ENCODE measurements at places on chromosomes 6 and 20. TPM values are rescaled to one million over a fixed set of nuclear protein-coding genes. Genes with fewer than 3 reads are reported as not detected.

GRCh38 chr6:106966229-106966628, 8.3 kb downstream of the CD24 start:
- DNase-seq, result no peak

GRCh38 chr20:47317127-47317895, 39.2 kb downstream of the ZMYND8 start:
- peak; percentile 69 for DNase-seq

GRCh38 chr6:43454696-43455530, 435 bp downstream of the DLK2 start:
- peak; percentile 75 for DNase-seq

- DNase-seq, result no peak
These were observed 708.4 kb downstream of the CD109 start for GRCh38 chr6:74404366-74404765.

- peak; percentile 22 for DNase-seq
These were observed 43.4 kb upstream of the CDYL start for GRCh38 chr6:4732691-4733315.

DNA sequence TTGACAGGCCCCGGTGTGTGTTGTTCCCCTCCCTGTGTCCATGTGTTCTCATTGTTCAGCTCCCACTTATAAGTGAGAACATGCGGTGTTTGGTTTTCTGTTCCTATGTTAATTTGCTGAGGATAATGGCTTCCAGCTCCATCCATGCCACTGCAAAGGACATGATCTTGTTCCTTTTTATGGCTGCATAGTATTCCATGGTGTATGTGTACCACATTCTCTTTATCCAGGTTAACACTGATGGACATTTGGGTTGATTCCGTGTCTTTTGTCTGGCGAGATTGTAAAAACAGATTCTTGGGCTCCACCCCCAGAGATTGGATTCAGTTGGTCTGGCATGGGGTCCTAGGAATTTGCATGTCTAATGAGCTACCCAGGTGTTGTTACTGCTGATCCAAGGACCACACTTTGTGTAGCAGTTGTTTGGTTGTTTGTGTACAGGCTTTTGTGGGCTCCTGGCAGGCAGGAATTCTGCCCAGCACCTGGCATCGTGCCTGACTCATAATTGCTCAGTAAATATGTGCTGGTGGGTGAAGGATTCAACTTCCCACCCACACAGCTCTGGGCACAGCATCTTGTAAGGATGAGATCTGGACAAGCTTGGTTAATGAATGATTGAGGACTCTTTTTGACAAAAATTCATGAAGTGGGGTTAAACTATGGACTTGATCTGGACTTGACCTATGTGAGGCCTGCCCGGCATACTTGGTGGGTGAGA, 5.2 kb downstream of the TOX2 start:
- no peak for DNase-seq

GRCh38 chr6:158467923-158468322, 92.0 kb upstream of the TMEM181 start:
- no peak for DNase-seq

DNA sequence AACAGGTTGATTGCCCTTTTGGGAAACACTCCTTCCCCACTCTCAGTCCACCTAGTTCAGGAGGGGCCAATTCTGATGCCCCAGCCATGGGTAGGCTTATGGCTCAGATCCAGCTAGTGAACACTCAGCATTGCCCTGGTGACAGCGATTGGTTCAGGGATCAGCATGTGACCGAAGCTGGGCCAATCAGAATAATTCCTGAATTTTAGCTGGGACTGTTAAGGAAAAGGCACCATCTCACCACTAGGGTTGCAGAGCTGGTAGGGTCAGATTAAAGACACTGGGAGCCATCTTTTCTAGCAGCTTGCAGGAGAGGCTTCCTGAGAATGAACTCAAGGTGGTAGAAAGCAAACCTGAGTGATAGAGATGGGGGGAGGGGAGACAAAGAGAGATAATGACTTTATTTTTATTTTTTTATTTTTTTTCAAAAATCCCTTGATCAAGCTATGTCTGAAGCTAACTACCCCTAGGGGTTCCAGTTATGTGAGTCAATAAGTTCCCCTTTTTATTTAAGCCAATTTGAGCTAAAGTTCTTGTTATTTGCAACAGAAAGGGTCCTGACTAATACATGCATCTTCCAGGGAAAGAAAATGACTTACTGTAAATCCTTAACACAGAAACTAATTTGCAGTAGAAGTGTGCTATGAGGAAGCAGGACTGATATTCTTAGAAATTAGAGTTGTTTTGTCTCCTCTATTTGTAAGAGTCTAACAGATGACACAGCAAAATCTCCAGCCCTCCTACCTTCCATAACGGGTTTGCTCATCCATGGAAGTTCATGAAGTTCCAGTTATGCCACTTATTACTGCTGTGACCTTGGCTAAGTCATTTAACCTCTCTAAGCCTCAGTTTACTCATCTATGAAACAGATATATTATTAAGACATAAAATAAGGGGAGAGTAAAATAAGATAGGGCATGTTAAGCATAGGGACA, 44.7 kb downstream of the EYA2 start:
- no peak for DNase-seq

GRCh38 chr20:2217857-2218539, 77.8 kb upstream of the TGM3 start:
- no peak for DNase-seq

- DNase-seq, result no peak
These were observed 6.9 kb upstream of the DLL1 start for GRCh38 chr6:170297576-170298330.

DNA sequence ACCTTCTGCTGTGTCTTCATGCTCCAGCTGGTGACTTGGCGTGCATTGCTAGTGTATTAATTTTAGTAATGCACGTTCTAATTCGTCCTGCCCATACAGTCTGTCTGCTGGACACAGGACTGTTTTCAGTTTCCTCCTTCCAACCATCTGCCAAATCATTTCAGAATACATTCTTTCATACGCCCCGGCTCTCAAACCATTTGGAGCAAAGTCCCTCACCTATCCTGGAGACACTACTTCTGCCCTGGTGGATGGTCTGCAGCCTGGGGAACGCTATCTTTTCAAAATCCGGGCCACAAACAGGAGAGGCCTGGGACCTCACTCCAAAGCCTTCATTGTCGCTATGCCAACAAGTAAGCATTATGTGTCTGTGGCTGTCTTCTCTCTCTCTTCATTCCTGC, 60.5 kb downstream of the FNDC1 start:
- no peak for DNase-seq

GRCh38 chr6:41088451-41088850, 15.7 kb downstream of the NFYA start:
- DNase-seq, result no peak

DNA sequence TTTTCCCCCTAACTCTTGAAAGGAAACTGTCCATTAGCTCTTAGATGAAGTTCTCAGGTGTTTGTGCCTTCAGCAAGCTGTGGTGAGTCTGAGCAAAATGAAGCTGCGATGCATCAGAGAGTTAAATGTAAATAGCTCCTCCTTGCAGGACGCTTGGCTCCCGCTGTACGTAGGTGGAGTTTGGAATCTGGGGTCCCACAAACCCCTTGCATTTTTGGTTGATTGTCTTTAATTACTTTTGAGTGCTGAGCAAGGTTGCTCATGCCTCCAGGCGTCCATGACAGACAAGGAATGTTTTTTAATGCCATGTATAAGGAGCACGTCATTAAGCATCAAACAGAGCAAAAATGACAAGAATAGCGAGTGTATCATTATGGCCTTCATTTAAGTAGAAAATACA, 300.5 kb downstream of the TFAP2C start:
- DNase-seq, result no peak

DNA sequence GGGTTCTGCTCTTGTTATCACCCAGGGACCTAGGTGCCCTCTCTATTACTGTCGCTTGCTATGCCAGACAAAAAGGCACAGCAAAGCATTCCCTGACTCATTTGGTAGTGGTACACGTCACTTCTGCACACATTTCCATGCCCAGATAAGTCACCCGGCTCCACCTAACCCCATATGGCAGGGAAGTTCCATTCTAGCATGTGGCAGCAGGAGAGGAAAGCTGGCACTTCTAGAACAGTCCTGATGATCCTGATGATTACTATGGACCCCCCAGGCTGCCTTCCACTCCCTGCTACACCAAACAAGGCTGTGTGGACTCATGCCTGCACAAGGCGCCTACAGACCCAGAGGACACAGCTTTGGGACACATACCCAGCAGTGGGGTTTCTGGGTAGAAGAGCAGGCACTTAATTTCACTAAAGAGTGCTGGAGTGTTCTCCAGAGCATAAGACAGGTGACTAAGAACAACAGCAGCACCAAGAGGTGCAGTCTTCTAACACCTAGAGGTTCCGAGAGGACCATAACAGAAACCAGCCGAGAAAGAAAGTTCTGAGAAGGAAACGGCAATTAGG, 53.5 kb upstream of the NELFCD start:
- no peak for DNase-seq

- DNase-seq, result no peak
These were observed 69.0 kb upstream of the CNKSR3 start for GRCh38 chr6:154579485-154579884.

GRCh38 chr6:137637121-137637520, 142.9 kb upstream of the OLIG3 start:
- peak; percentile 64 for DNase-seq

GRCh38 chr6:47075168-47075567, 33.0 kb upstream of the ADGRF1 start:
- no peak for DNase-seq

DNA sequence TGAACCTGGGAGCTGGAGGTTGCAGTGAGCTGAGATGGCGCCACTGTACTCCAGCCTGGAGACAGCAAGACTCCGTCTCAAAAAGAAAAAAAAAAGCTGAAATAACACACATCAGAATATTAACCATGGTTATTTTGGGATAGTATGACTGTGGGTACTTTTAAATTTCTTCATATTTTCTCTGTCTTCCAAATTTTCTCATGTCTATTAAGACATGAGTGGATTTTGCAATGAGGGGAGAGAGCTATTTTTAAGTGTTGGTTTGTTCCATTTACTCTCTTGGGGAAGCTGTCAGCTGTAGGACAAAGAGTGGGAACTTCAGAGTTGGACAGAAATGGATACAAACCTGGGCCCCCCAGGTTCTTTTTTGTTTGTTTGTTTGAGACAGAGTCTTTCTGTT, 10.3 kb downstream of the ADISSP start:
- no peak for DNase-seq

DNA sequence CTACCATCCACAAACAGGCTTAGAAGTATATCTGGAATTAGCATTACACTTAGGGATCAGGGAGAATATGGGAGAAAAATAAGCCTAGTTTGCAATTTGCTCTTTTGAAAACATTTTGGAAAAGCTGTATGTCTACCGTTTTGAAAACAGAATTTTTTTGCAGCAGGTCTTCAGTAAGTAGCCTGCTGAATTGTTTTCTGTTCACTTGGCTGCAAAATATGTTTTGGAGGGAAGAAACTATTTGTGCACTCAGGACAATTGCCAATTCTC, 39.6 kb downstream of the ILRUN start:
- no peak for DNase-seq

- no peak for DNase-seq
These were observed 526.4 kb downstream of the QKI start for GRCh38 chr6:163940705-163941623.

- DNase-seq, result no peak
These were observed 87.6 kb upstream of the COL21A1 start for GRCh38 chr6:56334937-56335336.

DNA sequence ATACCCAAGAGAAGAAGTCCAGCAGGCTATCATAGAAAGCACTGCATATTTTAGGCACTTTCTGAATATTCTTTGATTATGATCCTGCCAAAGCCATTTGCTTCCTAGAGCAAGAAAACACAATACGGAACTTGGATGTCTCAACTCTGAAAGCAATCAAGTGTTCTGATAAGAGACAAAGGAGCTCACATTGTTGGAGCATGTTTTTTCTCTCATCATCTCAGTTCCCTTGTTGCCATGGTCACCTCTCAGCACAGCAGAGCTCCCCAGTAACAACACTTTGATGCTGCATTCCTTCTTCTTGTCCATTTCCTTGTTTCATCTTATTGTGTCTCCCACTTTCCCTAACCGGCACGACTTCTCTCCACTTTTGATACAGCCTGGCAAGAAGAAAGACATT, 168.7 kb upstream of the FUT9 start:
- no peak for DNase-seq

Gene UNC93A
- polyA plus RNA-seq, result 4.2 TPM

Gene GLO1
- polyA plus RNA-seq, result 135 TPM

Gene RFX6
- not detected for polyA plus RNA-seq

Gene DEF6
- 4.5 TPM for polyA plus RNA-seq

Gene BCLAF1
- polyA plus RNA-seq, result 200 TPM

Gene PLA2G7
- polyA plus RNA-seq, result 2.7 TPM

Gene ZNF831
- polyA plus RNA-seq, result 0.09 TPM

Gene HUS1B
- polyA plus RNA-seq, result 0.11 TPM

Gene SLC22A1
- 1.5 TPM for polyA plus RNA-seq

Gene RAB44
- polyA plus RNA-seq, result 0.10 TPM

Gene PLCB1
- polyA plus RNA-seq, result 36.9 TPM

Gene IPCEF1
- polyA plus RNA-seq, result 5.2 TPM

Gene ID4
- polyA plus RNA-seq, result 125 TPM

Gene SLC17A2
- 0.43 TPM for polyA plus RNA-seq

Gene COL11A2
- polyA plus RNA-seq, result 5.8 TPM

Gene NRSN1
- polyA plus RNA-seq, result 0.44 TPM

Gene PROKR2
- not detected for polyA plus RNA-seq

Gene STMND1
- polyA plus RNA-seq, result 0.36 TPM

Measured in renal pelvis (tissue), 12 donors.